ENCODE measurements at places on chromosomes 7 and 10.

- DNase-seq, result no peak
Observed at GRCh38 chr10:119444866-119445265, 97.7 kb downstream of the RGS10 start.

- DNase-seq, result no peak
Observed at GRCh38 chr10:118115701-118116100, 69.0 kb upstream of the RAB11FIP2 start.

GRCh38 chr10:77004917-77005564 lies 632.6 kb downstream of the KCNMA1 start:
- no peak for DNase-seq

- no peak for DNase-seq
Observed at GRCh38 chr7:108001764-108002725, 916 bp downstream of the LAMB1 start.

- DNase-seq, result no peak
Observed at GRCh38 chr7:5550831-5551230, 127.2 kb upstream of the TNRC18 start.

DNA sequence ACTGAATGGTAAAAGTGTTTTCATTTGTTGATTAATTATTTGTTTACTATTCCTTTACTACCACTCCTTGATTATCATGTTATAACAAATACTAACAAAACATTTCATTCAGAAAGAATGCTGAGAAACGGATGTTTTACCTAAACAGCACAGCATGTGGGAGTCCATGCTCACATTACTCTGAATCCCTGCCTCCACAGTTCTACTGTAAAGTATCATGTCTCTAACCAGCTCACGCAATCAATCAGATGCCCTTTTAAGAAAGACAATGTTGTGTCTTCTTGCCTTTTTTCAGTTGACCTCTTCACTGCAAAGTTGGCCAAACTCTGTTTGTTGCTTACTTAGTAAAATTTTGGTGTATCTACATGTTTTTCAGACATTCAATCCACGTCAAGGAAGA lies 232.5 kb upstream of the MDFIC start:
- DNase-seq, result no peak

GRCh38 chr10:86535132-86535882 lies 13.7 kb upstream of the WAPL start:
- peak; percentile 22 for DNase-seq

DNA sequence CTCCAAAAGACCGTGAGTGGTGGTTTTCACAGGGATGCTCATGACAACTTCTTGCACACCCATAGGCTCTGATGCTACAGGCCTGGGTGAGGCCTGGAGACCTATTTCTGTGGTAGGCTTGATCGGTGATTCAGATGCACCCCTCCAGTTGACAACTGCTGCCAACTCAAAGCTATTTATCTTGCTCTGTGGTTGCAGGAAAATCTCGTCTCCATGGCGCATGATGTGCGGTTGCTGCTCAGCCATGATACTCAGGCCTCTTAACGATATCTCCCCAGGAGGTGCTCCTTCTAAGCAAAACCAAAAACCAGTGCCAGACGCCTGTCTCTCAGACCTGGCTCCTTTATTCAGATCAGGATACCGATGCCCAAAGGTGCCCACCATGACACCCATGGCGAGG lies 31.4 kb downstream of the C10orf90 start:
- DNase-seq, result no peak

- DNase-seq, result no peak
Observed at GRCh38 chr10:59877191-59877671, 29.1 kb downstream of the CCDC6 start.

DNA sequence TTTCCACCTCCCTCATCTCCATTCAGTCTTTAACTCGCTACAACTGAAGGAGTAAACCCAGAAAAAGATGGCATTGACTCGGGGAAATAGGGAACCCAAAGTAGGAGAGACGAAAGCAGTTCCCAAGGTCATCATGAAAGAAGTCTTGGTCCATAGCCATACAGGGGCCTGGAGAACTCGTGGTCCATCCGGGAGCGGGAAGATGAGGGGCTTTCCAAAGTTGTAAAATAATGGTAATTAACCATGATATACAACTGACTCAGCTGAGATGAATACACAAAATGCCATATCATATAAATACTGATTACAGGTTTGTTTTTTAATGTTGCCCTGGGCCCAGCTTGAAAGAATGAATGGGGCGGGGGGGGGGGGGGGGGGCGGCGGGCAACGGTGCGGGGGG lies 32.3 kb downstream of the RBM17 start:
- DNase-seq, result no peak

DNA sequence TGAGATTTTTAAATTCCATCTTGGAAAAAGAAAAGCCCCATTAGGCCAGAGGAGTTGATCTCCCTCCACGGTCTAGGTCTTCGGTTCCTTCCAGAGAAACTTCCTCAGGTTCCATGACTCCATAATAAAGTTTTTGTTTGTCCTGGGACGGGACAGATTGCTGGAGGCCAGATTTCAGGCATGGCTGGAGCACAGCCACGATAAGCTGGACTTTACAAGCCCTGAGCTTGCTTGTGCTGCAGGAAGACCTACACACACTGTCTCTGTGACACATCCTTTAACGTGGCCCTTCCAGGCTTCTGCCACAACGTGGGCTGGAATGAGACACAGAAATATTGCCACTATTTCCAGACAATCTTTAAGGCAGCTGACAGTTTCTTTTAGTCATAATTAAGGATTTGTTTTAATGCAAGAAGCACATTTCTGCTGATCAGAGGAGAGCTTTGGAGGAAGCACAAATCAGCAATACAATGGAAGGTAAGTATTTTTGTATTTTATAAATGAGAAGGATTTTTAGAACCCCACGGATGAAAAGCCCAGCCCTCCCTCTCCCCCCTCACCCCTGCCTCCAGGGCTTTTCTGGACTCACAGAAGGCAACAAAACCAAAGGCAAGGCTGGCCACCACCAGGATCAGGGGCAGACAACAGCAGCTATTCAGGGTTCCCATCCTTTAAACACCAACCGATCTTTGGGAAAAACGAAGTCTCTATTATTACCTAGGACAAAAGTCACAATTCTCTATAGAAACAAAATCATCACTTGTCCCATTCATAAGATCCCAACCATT lies 6.5 kb downstream of the CTBP2 start:
- DNase-seq, result no peak

Data from T-helper 9 cell (primary cell).